ENCODE measurements at places on chromosomes 12 and 14.

- DNase-seq = no peak
Measured at GRCh38 chr12:104285740-104286515, 17.6 kb upstream of the EID3 start.

- DNase-seq = no peak
Measured at GRCh38 chr12:60106214-60106613, 510.4 kb downstream of the SLC16A7 start.

DNA sequence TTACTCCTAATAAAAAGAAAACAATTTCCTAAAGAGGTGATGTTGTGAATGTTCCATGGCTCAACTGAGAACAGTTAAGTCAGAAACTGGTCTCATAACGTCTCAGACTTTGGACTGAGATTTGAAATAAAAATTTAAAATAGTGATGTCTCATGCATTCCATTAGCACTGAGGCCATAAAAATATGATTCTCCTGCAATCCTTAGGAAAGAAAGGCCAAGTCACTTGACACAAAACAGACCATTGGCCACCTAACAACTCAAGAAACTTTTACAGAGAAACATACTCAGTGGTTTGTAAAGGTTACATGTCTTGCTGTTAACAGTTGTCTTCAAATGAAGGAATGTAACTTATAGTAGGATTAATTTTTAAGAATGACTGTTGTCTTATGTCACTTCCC lies 58.1 kb downstream of the STAB2 start:
- peak; percentile 9 for DNase-seq

DNA sequence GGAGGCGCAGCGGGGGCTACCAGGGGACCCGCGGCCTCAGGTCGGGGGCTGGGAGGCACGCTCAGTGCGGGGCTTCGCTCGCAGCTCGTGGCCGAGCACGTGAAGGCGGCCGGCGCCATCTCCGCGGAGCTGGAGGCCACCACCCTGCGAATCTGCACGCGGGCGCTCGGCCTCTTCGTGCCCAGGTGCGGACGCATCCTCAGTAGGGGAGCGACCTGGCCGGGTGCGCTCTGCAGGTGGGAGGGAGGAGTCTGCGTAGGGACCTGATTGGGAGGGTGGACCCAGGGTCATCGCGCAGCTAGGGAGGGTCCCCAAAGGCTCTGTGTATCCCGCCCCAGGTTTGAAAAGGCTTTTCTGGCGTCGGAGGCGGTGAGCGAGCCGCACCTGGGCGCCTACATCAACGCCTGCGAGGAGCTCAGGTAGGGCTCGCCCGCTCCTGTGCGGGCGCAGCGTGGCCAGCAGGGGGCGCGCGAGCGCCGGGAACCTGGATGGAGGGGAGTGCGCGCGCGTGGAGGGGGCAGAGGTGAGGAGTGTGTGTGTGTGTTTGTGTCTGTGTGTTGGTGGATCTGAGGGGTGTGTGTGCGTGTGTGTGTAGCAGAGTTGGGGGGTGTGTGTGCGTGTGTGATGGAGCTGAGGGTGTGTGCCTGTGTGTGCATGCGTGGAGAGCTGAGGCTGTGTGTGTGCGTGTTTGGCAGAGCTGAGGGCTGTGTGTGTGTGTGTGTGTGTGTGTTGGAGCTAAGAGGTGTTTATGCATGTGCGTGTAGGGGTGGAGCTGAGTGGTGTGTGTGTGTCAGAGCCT lies 10.3 kb downstream of the EXOC3L4 start:
- DNase-seq = no peak

DNA sequence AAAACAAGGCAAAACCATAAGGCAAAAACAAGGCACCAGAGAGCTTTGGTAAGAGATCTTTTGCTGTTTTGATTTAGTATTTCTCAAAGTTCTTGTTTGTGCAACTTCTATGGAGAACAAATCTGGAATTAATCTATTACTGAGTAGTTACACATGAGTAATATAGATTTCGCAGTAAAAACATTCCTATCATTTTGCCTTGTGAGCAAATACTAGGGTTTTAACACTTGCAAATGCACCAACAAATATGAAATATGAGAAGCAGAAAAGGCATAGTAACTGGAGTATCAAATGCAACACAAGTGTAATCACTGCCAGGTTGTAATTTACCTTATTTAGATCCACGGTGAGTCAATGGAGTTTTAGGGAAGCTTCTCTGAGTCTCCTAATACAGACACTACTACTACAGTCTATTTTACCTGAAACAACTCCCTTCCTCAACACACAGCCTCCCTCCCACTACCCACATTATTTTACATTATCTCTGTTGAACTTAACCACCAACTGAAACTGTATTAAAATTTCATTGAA lies 324.1 kb downstream of the FLRT2 start:
- peak; percentile 89 for DNase-seq

- DNase-seq = no peak
Measured at GRCh38 chr12:27387473-27387872, 54.8 kb downstream of the BMAL2 start.

DNA sequence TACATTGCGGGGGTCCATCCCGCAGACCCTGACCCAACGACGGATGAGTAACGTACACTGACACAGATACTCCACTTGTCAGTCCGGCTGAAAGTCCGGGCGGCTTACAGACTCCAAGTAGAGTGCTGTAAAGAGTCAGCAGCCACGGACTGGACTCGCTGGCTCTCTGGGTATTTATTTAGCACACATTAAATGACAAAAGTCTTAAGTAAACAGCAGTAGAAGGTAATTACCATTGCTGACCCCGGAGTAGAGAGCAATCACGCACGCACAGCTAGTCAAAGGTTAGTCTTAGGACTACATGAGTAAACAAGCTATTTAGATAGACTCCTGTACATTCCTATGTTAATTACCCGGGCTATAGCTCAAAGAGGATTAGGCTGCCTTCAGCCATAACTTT lies 780.9 kb downstream of the RPS29 start:
- no peak for DNase-seq

DNA sequence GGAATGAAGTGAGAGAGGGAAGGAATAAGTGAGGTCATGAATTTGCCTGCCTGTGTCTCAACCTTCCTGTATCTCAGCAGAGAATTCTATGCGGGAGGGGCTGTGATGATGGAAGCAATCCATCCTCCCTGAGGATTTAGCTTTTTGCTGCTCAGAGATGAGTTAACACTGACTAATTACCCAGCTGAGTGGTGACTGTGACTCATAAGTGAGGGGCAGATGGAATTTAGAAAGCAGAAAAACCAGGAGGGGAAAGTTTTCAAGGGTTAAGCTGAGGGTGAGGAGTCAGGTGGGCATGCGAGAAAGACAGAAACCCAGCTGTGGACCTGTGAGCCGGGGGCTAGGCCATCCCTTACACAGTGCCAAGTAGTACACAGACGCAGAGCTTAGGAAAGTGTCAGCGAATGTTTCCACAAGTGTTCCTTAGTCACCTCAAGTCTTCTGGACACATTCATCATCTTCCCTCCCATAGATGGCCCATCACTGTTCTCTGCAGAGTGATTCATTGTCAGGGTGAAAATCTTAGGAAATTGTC lies 277.9 kb downstream of the IPO8 start:
- DNase-seq = peak; percentile 88

DNA sequence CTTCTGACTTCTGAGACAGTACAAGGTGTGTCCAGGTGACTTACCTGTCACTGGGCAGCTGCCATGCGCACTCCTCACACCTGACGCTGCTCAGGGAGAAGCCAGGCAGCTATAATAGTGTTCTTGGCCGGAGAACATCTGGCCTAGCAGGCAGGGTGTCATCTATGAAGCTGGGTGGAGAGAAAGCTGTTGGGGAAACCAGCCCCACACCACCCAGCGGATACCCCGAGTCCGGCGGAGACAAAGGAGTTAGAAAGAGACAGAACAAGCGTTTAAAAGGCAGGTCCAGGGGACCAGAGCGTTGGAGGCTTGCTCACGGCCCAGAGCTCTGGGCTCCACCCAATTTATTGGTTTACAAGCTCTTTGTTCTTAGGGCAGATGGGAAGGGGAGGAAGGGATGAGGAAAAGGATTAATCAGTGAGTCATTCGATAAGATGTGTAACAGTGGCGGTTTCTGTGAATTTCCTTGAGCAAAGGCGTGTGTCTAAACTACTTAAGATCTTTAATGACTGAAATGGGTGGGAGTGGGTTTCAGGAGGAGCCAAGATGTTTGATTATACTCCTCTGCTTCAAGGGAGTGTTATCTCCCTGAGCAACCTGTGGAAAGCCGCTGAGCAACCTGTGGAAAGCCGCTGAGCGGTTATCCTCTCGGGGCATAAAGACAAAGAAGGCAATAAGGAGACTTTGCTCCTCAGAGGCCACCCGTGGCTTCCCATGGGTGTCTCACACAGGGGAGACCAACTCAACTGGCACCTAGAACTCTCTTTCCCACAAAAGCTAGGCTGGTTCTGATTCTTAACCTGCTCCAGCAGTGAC lies at the start of gene GALNT8:
Gene GALNT8, plus strand, starts transcription at position 580 of the 816 bp plus-strand sequence. CDS start 278 bp downstream, outside the sequence.
- DNase-seq = no peak

- DNase-seq = no peak
Measured at GRCh38 chr14:100645982-100646314, 58.7 kb upstream of the BEGAIN start.

GRCh38 chr12:132009336-132009859 lies 59.7 kb downstream of the EP400 start:
- no peak for DNase-seq

DNA sequence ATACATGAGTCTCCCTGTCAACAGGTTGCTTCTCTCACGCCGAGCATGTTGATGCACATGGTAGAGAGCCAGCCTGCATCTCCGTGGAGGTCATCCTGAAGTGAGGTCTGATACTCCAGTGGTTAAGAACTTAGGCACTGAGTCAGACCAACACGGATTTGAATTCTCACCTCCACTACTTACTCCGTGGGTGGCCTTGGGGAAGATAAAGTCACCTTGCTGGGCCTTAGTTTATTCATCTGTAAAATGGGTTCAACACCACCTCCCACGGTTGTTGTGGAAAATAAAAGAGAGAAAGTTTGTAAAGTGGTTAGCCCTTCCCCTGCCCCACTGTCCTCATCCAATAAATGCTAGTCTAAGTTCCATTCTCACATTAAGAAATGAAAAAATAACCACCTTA lies 408.9 kb downstream of the MED13L start:
- no peak for DNase-seq

DNA sequence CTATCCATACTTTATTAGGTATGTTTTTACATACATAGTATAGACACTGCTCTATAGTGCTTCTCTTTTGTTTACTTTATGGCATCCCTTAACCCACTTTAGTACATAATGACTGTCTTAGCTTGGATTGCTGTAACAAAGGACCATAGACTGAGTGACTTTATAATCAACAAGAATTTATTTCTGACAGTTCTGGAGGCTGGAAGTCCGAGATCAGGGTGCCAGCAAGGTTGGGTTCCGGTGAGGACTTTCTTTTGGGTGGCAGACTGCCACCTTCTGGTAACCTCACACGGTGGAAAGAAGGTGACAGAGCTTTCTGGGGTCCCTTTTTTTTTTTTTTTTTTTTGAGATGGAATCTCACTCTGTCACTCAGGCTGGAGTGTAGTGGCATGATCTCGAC lies 48.6 kb upstream of the PPM1H start:
- no peak for DNase-seq

DNA sequence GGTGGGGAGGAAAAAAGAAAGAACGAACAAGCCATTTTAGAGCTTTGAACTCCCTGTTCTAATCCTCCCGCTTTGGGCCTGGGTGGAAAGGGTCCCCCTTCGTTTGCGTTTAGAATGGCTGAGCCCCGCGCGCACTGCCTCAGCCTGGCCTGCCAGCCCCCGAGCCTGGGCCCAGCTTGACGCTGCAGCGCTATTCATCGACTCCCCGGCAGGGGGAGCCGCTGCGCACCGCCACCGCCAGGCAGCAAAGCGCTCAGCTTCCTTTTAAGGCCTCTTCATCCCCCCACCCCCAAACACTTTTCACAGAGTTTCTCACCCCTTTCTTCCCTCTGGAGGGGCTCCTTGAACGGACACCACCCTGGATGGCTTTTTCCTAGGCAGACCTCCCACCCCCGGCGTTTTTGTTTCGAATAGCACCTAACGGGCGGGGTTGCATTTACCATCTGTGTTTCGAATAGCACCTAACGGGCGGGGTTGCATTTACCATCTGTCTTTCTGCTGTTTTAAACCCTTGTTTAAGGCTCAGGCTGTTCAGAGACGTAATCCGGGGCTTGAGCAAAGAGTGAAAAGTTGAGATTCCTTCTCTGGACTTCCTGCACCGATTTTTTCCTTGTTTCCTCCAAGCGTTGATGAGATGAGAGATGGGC lies 56.4 kb upstream of the PIWIL1 start:
- peak; percentile 12 for DNase-seq

GRCh38 chr14:34461334-34462131 lies 507 bp downstream of the SPTSSA start:
- DNase-seq = no peak

DNA sequence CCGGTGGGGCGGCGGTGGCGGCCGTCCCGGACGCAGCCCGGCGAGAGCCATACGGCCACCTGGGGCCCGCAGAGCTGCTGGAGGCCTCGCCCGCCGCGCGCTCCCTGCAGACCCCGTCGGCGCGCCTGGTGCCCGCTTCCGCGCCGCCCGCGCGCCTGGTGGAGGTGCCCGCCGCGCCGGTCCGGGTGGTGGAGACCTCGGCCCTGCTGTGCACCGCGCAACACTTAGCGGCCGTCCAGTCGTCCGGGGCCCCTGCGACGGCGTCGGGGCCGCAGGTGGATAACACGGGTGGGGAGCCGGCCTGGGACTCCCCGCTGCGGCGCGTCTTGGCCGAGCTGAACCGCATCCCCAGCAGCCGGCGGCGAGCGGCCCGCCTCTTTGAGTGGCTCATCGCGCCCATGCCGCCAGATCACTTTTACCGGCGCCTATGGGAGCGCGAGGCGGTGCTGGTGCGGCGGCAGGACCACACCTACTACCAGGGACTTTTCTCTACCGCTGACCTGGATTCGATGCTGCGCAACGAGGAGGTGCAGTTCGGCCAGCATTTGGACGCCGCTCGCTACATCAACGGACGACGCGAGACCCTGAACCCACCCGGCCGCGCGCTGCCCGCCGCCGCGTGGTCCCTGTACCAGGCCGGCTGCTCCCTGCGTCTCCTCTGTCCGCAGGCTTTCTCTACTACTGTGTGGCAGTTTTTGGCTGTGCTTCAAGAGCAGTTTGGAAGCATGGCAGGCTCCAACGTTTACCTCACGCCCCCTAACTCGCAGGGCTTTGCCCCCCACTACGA lies 716 bp downstream of the RIOX1 start:
- DNase-seq = no peak

DNA sequence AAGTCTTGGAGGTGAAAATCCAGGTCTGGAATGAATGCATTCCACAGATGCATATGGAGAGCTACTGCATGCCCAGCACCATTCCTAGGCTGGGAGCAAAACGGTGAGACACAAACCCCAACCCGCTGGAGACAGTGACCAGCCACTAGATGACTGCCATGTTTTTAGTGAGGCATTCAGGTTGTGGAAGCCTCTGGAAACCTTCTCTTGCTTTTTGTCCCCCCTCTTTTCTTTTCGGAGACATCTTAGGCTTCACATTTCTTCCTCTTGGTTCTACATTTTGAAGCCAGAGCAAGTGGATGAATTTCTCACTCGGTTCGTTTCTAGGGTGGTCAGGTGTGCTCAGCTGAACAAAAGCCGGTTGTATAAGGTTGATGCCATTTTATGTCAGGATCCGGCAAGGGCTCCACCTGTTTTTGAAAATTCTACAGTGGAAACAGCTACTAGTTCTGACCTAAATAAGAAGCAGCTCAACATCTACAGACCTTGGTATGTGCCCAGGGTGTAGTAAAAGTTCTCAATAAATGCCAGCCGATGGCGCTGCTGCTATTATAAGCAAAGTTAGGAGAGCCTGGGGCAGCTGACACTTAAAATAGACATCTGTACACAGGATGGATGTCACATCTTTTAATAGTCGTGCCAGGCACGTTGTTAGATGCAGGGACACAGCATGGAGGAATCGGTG lies 1.8 kb upstream of the ZNF839 start:
- DNase-seq = no peak

GRCh38 chr12:56998981-56999380 lies 7.4 kb downstream of the ZBTB39 start:
- no peak for DNase-seq

- DNase-seq = no peak
Measured at GRCh38 chr12:10115890-10116289, 14.1 kb downstream of the CLEC7A start.

All from fibroblast of skin of left quadriceps (primary cell).